Mammary microvascular endothelial cell (primary cell): ENCODE measurements at places on chromosomes 1 and 21. TPM values are rescaled to one million over a fixed set of nuclear protein-coding genes. Genes with fewer than 3 reads are reported as not detected.

The AMY1B gene
- not detected in 2 replicates for total RNA-seq

The ELOVL1 gene
- 95.1 and 113 TPM in 2 replicates for total RNA-seq

The GSTM4 gene
- total RNA-seq: 1.7 and 6.2 TPM in 2 replicates

The ALX3 gene
- total RNA-seq: not detected in 2 replicates

The GNAT2 gene
- total RNA-seq: 0.07 and 0.34 TPM in 2 replicates

The TMEM69 gene
- total RNA-seq: 40.4 and 62.2 TPM in 2 replicates

The S100A9 gene
- total RNA-seq: not detected in 2 replicates

The ITLN2 gene
- total RNA-seq: not detected in 2 replicates

The NCSTN gene
- total RNA-seq: 71.8 and 79.2 TPM in 2 replicates

The PCAT6 gene
- total RNA-seq: not detected in 2 replicates

The PRPF38A gene
- 12.0 and 12.1 TPM in 2 replicates for total RNA-seq
